IPS DF 6.9 (cell line): ENCODE measurements at places on chromosomes 12 and 14.

- DNase-seq = no peak
These were observed 631.8 kb downstream of the TMTC2 start for GRCh38 chr12:83318386-83319098.

DNA sequence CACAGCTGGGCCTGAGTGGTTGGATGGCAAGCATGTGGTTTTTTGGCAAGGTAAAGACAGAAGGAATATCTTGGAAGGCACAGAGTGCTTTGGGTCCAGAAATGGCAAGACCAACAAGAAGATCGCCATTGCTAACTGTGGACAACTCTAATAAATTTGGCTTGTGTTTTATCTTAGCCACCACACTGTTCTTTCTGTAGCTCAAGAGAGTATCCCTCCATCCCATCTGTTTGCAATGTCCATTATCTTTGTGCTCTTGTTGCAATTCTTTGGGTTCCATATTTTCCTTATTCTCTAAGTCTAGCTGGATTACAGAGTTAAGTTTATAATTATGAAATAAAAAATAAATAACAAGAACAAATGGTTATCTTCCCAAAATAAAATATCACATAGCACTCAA, 6.7 kb upstream of the DAAM1 start:
- DNase-seq = no peak

DNA sequence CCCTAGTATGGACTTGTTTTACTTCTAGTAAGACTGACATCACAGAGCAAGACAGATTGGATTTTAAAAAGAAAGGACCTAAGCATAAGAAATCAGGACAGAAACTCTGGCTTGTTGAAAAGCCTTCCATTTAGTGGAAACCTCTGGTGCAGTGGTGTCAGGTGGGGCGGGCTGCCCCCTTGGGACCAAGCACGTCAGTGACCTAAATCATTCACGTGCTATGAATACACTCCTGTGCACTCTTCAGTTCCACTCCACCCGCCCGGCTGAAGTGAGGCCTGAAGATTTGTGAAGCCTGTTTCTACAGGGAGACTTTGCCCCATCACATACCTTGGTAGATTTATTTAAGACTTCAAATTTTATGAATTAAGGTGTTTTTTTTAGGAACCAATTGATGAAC, 58.2 kb upstream of the STRN3 start:
- DNase-seq = no peak

GRCh38 chr12:3820122-3820521, 53.1 kb downstream of the PARP11 start:
- no peak for DNase-seq

- no peak for DNase-seq
These were observed 2.4 kb upstream of the WIF1 start for GRCh38 chr12:65123435-65124063.
